ENCODE measurements at places on chromosomes 1 and 21.

- no peak for DNase-seq
Observed at GRCh38 chr1:6912518-6912917, 127.3 kb downstream of the CAMTA1 start.

DNA sequence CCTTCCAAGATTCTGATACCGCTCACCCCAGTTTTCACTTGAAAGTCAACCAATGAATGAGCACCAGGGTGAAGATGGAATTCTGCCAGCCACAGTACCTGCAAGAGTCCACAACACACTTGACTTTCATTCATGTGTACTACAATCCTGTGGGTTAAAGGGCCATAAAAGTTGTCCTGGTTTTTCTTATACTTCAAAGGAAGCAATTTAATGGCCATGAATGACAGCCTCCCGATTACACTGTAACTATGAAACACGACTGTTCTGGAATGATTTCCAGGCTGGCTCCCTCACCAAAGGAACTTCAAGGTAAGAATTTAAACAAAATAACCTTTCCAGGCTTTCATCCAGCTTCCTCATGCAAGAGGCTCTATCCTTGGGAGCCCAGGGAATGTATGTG, 502.8 kb downstream of the SMYD3 start:
- no peak for DNase-seq

DNA sequence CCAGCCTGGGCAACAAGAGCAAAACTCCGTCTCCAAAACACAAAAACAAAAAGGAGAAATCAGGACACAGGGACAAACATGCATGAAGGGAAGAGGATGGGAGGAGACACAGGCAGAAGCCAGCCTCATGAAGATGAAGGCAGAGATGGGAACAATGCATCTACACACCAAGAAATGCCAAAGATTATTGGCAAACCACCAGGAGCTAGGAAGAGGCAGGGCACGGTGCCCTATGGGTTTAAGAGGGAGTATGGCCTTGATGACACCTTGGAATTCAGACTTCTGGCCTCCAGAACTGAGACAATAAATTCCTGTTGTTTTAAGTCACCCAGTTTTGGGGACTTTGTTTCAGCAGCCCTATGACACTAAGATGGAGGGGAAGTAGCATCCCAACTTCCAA, 5.2 kb downstream of the TMPRSS3 start:
- no peak for DNase-seq

DNA sequence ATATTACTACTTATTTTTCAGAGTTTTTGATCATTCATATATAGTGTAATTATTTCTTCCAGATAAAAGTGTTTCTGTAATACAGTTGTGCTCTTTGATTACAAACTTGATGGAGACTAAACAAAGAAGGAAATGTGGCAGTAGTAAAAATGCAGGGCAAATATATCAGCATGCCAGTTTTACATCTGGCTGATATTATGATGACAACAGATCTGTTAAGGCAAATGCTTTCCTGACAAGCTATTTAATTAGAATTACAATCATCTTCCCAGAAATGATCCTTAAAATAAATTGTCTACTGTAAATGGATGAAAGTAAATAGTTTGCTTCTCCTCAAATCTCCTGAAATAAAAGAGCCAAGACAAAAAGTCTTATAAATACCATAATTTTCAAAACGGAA, 1659.8 kb downstream of the BRINP3 start:
- no peak for DNase-seq

- DNase-seq, result no peak
Observed at GRCh38 chr1:178155481-178156255, 61.8 kb downstream of the RASAL2 start.

GRCh38 chr1:25197235-25197975, 34.9 kb downstream of the SYF2 start:
- DNase-seq, result no peak

DNA sequence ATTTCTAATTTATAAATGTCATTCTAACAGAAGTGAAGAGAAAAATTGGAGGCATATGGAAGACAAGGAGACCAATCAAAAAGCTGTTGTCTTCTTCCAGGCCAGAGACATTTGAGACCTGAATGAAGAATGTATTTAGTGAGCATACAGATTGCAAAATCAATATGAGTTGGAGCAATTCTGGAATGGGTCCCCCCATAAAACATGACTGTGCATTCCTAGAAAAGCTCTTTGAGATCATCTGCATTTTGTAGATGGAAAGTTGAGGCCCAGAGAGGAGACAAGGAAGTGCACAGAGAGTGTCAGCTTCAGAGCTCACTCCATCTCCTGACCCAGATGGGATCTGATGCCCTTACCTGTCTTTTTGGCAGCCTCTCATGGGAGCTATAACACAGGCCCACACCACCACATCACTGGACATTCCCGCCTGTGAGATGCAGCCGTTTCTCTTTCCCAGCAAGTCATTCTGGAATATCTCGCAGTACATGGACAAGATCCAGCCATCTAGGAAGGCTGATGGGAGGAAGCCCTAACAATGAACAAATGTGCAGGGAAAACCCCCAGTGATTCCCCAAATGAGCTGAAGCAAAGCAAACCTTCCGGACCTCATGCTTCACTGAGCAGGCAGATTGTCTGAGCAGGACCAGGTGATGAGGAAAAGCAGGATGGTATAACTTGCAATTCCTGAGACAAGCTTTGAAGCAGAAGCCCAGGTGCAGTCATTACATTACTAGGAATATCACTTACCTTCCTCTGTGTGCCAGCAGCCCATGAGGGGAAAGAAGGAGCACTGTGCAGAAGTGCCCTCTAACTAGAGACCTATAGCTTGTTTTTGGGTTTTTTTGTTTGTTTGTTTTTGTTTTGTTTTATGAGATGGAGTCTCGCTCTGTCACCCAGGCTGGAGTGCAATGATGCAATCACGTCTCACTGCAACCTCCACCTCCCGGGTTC, 445.6 kb downstream of the PLPP3 start:
- DNase-seq, result no peak

DNA sequence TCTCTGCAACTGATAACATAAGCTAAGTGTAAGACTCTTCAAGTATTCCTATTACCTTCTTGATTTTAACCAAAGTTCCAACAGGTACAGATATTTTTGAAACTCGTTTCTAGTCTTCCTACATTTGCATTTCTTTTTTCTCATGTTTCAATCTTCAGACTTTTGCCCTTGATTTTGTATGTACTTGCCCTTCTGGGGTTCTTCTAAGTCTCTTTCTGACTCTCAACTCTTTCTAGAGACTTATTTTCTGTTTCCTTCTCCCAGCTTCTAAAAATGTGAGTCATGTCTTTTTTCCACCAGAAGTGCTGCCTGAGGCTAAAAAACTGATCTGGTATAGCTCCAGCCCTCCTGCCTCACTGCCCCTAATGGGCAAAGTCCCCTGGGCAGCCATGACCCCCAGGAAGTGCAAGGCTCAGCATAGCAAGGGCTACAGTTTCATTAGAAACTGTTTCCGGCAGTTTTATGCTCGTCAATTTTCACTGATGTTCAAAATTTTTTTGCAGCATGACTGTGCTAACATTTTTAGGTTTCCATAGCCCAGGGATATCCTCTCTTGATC, 265.9 kb downstream of the SEC16B start:
- DNase-seq, result no peak

GRCh38 chr21:37419228-37419906, 52.8 kb downstream of the DYRK1A start:
- DNase-seq, result no peak

DNA sequence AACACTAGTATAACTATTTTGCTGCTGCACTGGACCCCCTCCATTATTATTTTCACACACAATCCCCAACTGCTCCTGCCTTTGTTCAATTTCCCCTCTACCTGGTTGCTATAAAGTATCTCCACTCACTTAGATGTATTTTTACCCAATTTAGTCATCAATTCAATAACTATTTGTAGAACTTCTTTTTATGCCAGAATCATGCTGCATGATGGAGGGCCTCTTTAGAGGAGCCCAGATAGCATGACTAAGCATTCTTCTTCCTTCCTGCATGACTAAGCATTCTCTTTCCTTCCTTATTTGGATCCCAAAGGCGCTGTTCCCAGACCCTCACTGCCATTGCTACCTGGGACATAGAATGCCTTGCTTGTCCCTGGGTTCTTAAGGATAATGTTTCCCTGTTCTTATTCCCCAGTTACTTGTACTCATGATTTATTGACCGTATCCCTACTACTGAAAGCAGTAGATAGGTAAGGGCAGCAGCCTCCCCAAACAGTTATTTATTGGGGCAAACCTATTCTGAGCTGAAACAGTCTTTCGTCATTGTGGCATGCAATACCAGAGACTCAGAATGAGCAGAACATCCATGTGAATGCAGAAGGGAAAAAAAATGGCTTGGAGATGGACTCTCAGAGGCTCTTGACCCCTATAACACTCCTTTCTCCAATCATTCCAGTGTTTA, 89.3 kb upstream of the AKT3 start:
- DNase-seq, result no peak

- no peak for DNase-seq
Observed at GRCh38 chr1:76591461-76591860, 275.8 kb upstream of the ST6GALNAC5 start.

GRCh38 chr1:69321311-69321710, 246.4 kb upstream of the LRRC7 start:
- DNase-seq, result no peak

- peak; percentile 45 for DNase-seq
Observed at GRCh38 chr1:32321712-32322291, 14.2 kb downstream of the MARCKSL1 start.

DNA sequence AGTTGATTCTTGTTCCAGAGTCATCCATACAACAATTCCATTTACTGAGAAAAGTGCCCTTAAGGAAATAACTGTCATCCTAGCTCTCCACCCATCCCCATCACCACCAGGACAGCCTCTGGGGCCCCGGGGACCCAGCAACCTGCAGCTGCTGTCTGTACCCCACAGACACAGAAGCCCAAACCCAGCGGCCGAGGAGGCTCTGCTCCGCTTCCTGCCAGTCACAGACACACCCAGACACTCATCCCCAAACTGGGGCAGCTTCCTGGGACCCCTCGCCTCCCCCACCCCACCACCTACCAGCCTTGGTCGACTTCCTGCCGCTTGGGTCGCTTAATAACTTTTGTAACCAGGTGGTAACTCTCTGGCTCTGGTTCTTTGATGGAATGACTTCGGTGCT, 121.6 kb upstream of the SLC25A33 start:
- peak; percentile 24 for DNase-seq

DNA sequence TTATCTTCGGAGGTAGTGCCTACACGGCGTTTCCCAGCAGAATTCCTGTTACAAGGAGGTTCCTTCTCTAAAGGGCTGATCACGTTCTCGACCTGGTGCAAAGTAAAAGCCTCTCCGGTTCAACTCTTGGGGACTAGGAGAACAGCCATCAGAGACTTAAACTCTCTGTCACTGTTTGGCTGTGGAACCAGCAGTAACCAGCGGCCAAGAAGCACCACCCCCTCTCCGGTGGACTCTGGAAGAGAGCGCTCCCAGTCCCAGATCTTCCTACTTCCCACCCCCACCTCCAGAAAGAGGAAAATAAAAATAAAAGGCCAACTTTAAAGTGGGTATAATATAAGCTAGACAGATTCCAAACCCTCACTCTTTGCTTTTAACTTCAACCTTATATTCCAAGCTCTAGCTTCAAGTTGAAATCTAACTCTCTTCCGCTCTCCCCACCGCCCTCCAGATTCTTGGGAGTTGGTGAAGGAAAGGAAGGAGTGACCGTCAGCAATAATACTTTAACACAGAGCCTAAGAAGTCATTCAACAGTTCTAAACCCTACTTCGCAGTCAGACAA, 2.9 kb downstream of the BRINP3 start:
- DNase-seq, result no peak

DNA sequence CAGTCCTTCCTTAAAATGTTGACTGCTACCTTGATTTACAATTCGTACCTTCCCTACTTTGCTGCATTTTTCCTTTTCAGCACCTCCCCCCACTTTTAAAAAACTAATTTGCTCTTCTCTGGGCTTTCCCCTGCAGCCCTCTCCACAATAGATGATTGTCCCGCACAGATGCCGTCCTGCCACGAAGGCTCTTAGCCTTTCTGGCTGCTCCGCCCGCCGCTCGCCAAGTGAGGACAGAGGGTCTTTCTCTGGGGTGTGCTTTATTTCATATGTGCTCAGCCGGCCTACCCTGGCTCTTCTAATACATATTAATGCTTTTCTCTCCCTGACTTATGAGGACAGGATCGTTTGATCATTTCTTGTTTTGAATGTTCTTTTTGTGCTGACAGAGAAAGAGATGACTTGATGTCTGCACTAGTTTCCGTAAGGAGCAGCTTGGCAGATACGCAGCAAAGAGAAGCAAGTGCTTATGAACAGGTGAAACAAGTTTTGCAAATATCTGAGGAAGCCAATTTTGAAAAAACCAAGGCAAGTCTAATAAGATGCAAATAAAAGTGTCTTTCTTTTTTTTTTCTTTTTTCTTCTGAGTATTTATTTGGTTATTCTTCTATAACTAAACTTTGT, 60.6 kb downstream of the SDCCAG8 start:
- no peak for DNase-seq

DNA sequence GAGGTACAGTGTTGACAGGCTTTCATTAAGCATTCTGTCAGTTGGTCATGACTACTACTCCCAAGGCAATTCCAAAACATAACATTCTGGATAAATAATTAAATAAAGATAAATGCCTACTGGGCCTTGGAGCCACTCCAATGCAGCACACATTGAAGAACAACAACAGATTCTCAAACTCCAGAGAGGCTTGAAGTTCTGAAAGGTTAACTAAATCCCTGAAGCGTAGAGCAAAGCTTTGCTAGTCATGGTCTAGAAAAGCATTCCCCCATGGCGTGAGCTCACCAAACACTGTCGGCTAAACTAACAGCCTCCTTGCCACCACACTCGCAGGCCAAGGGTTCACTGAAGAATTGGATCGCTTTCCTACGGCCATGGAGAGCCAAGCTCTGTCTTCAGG, 268.0 kb downstream of the ATG4C start:
- DNase-seq, result no peak

DNA sequence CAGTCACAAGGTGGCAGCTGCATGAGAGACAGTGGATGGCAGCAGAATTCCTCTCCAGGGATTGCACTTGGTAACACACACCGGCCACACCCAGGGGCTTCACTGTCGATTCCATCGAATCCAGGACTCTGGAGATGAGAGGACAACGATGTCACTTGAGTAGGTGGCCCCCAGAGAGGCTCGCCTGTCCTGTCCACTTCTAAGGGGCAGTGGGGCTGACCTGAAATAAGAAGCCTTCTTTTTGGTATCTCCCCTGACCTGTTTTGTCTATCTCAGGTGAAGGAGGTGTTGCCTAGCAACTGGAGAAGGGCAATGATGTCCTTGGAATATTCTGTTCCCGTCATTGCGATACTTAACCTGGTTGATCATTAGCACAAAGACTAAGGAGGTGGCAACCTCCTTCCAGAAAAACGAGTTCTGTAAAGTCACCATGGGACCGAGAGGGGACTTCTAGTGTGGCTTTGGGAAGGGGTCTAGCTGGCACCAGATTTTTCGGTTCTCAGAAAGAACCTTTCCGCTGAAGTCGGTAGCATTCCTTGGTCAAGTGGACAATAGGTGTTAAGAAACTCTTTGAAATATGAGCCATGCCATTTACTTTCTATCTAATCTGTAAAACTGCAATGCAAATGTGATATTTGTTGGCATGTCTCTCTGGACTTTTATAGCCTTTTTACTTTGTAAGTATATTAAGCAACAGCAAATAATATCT, 85.2 kb upstream of the TMPRSS2 start:
- DNase-seq, result no peak

DNA sequence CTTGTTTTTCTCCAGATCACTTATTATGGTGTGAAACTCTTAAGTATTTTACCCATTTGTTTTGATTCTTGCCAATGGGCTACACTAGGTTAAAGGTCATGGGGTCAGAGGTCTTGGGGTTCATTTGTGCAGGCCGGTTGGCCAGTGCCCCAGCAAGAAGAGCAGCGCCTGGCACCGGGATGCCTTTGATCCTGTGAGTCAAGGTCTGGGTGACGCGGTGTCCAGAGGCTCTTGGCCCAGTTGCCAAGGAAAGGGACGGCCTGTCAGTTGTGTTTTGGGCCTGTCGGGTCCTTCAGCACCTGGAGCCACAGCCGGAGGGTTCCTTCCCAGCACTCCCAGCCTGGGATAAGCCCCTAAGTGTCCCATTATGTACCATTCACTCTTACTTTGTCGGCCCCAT, 25.1 kb downstream of the RHBG start:
- no peak for DNase-seq
